Breast epithelium (tissue), 4 donors: ENCODE measurements at places on chromosomes 1 and 21. TPM values are rescaled to one million over a fixed set of nuclear protein-coding genes. Genes with fewer than 3 reads are reported as not detected.
A peak's percentile ranks its signal among the peaks of the same experiment; 100 is the strongest.

DNA sequence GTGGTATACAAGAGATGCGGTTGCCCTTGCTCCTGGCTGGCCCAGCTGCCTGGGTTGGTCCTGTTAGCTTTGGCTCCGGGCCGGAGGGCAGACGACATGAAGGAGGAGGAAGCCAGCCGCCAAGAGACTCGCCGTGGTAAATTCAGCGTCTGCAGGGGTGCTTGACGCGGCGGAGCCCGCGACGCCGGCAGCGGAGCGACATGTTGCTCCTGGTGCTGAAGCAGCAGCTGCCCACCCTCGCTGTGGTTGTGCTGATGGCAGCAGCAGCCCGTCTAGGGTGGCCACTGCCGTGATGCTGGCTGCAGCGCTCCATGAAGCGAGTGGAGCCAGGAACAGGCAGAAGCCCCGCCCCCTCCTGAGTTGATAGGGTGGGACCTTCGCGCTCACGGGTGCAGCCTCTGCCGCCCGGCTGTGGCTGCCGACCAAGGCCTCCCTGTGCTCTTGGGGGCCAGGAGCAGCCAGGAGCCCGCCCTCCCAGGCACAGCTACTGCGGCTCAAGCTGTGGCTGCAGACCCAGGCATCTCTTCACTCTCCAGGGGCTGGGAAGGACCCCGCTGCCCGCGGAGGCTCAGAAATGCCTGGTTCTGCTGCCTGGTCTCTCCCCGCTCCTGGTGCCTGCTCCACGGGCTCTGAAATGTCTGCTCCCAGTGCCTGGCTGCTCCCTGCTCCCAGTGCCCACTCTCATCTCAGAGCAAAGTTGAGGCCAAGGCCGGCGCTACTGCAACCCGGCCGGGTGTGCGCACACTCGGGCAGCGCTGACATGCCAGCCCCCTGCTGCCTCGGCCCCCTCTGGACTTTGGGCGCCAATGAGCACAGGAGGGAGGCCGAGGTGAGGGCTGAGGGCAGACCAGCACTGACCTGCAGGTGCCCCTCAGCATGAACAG lies 4.4 kb upstream of the ZNF692 start:
- DNase-seq: peak; percentile 74

The NPR1 gene
- total RNA-seq: 46.5 TPM

- DNase-seq: no peak
These were observed 150.3 kb upstream of the ETV3 start for GRCh38 chr1:157288492-157288891.

DNA sequence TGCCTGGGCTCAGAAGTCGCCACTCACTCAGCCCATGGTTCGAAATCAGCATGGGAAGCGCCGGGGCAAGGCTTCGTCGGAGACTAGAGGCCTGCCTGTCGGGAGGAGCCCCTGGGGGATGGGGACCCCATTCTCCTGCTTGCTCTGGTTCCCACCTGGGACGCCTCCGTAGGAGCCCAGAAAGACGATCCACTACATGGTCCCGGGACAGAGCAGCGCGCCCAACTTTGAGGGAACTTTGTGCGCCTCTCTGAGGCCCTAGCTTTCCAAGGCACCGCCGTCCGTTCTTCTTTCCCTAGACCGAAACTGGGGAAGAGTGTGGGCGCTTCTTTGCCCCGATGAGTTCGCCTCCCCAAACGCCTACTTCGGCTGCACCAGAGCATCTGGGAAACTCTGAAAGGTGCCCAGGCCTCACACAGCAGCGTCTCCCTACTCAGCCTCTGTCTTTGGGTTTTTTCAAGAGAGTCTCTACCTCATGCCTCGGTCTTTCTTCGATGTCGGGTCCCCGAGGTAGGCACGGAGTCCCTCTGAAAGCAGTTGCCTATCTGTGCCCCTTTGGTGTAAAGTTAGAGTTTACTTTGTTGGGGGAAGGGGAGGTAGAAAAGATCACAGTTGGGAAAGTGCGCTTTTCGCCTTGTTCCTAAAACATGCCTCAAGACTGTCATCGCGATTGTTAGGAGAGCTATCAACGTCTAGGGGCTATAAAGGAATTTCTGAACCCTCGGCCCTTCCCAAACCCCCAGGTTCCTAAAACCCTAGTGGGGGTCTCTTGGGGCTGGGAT lies 14.0 kb downstream of the NR5A2 start:
- DNase-seq: no peak

The NECTIN4 gene
- total RNA-seq: not detected

GRCh38 chr1:150544204-150544603 lies 5.0 kb upstream of the ADAMTSL4 start:
- no peak for DNase-seq

DNA sequence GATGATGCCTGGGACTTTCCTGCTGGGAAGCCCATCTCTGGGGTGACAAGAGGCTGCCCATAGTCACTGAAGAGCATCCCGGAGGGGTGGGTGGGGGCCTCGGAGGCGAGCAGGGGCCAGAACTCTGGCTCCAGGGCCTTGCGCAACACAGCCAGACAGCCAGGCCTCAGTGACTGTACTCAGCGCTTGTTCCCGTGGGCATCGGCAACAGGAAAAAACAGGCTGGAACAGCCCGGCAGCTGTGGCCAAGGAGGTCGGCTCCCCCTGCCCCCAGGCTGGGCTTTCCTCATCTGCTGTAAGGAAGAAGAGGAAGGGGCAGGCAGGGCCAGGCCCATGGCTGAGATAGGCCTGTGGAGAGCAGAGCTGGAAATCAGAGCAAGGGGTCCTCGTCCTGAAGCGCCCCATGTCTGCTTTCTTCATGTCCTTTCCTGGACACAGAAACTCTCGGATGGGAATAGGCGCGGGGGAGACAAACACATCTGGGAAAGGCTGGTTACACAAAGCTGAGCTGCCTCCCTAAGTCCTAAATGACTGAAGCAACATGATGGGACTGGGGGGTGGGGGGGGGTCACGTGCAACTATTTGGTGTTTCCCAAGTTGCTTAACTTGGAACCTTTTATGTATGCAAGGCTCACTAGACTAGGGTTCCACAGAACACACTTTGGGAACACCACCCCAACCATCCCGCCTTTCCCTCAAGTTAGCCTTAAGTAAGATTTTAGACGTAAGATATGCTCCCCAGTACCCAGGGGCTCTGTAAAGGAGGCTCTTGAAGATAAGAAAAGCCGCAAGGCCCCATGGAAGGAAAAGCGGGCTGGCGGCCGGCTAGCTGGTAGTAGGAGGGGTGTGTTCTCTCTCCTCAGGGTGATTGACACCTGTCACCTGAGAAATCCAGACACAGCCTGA lies 30.7 kb downstream of the HSPG2 start:
- DNase-seq: peak; percentile 64

DNA sequence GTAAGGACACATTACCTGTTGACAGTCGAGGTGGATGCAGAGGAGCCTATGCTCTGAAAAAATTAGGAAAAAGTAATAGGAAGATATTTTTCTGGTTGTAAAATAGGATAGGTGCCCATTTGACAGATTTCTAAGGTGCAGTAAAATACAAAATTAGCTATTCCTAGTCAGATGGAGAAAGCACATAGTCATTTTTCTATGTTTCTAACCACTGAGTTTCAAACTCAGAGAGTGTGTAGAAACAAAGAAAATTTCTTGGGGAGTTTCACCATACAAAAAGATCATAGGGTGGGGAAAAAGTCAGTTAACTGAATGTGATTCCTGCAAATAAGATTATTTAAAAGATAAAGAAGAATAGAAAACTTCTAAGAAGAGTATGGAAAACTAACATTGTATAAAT lies 666.9 kb downstream of the KCNT2 start:
- no peak for DNase-seq

The AGMAT gene
- total RNA-seq: 0.32 TPM

The SLC35F3 gene
- not detected for total RNA-seq

- DNase-seq: no peak
These were observed 5.3 kb downstream of the GABRD start for GRCh38 chr1:2024451-2024850.

DNA sequence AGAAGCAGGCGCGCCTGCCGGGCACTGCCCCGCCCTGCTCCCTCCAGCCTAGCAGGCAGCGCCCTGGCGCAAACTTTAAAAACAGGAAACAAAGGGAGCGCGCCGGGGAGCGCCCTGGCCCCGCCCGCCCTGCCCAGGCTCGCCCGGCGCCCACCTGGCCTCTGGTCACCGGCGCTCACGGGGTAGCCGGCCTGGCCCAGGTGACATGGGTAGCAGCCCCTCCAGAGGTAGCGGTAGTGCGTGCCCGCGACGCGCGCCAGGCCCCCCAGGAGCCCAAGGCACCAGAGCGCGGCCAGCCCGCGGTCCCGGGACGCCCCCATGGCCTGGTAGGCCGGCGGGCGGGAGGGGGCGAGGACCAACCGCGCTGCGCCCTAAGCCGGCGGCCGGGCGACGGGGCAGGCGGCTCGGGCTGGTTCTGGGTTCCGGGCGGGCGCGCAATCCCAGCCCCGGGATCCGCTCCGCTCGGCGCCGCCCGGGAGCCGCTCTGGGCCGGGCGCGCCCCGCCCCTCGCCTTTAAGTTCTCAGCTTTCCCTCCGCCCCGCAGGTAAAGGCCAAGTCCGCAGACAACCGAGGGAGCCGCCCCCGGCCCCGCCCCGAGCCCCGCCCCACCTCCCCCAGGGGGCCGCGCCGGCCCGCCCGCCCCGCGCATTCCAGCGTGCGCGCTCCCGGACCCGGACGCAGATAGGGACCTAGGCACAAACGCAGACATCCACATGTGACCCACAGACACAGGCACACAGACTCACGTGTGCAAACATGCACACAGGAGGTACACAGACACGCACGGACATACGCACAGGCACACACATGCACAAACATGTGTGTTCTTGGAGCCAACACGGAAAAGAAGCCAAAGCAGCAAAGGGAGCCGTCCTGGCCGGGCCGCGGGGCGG lies 76.7 kb downstream of the ARHGEF16 start:
- DNase-seq: peak; percentile 78

- DNase-seq: no peak
These were observed 197.1 kb downstream of the TOMM20 start for GRCh38 chr1:234931404-234931973.

- no peak for DNase-seq
These were observed 66.1 kb upstream of the WNT4 start for GRCh38 chr1:22208973-22209378.

DNA sequence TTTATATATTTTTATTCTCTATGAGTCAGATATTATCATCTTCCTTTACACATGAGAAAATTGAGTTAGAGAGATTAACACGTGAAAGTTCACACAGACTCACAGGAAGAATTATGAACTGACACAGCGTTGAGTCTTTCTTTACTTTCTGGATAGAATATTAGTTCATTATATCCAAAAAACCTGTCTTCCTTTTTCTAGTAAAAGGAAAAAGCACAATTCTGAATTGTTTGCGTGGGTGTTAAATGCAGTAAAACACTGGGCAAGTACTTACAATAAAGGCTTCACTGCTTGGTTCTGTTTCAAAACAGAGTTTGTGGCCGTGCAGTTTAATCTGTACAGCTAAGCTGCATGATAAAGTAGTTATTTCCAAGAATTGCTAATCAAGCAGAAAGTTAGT lies 10.8 kb downstream of the MAGI3 start:
- no peak for DNase-seq

- DNase-seq: no peak
These were observed 15.1 kb upstream of the THRAP3 start for GRCh38 chr1:36208978-36209703.

The PLA2G2D gene
- total RNA-seq: not detected

DNA sequence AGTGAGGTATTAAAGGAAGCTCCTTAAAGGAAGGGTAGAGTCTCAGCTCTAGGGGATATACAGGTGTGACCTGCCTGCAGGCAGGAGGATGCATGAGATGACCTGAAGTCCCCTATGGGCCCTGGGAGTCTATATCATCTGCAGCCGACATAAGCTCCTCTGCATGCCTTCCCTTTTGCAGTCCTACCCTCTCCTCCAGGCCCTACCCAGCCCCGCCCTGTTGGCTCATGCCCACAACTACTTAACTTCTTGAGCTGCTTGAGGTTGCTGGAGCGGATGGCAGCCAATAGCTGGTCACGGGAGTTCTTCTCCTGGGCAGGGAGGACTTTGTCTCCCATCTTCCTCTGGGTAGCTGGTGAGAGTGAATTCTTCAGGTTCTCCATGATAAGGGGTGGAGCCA lies 10.3 kb downstream of the SHISA4 start:
- DNase-seq: no peak

The HSPB7 gene
- total RNA-seq: 183 TPM

- DNase-seq: no peak
These were observed 101.1 kb upstream of the SOD1 start for GRCh38 chr21:31558189-31558961.

The TMEM63A gene
- total RNA-seq: 69.6 TPM

The BCL2L15 gene
- 0.48 TPM for total RNA-seq

The SLC5A9 gene
- 0.16 TPM for total RNA-seq

DNA sequence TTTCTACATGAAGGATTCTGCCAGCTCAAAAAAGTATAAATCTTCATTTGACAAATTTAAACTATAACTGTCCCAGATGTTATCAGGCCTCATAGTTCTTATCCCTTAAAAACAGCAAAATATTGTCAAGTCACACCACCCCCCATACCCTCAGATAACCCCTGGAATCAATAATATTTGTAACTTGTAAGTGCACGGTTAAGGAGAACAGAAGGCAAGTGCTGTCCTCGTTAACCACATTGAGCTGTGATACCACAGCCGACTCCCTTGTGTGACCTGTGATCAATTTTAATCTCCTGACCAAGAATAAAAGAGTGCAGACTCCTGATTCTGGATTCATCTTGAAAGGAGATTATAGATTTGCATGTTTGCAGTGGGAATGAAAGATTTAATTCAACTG lies 310.7 kb downstream of the DPYD start:
- DNase-seq: no peak

The DMRTB1 gene
- total RNA-seq: not detected

DNA sequence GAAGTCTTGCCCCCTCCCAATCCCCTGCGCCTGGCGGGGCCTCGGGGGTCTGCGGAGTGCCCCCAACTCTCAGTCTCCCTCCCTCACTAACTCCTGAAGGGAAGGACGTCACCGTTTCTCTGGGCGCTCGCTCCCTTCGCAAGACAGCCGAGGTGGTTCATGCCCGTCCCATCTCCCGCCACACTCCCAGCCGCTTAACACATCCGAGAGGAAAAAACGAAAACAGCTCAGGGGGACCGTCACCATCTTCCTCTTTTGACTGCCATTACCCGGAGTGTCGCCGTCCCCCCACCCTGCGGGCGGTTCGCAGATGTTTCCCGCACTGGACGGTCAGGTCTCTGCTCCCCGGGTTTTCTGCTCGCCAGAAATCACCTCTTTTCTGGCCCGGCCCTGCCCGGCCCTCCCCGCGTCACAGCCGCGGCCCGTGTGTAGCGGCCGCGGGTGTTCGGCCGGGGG lies 532 bp downstream of the ERO1B start:
- peak; percentile 21 for DNase-seq

- DNase-seq: no peak
These were observed 44.1 kb upstream of the DNAJC6 start for GRCh38 chr1:65265296-65265650.

The FHAD1 gene
- total RNA-seq: 2.3 TPM

GRCh38 chr1:204513117-204513716 lies 3.0 kb upstream of the MDM4 start:
- DNase-seq: no peak

The SPTA1 gene
- under 0.01 TPM for total RNA-seq

- no peak for DNase-seq
These were observed 187.4 kb downstream of the KCNK2 start for GRCh38 chr1:215269955-215270354.
